ENCODE measurements at places on chromosomes 11 and 22.

DNA sequence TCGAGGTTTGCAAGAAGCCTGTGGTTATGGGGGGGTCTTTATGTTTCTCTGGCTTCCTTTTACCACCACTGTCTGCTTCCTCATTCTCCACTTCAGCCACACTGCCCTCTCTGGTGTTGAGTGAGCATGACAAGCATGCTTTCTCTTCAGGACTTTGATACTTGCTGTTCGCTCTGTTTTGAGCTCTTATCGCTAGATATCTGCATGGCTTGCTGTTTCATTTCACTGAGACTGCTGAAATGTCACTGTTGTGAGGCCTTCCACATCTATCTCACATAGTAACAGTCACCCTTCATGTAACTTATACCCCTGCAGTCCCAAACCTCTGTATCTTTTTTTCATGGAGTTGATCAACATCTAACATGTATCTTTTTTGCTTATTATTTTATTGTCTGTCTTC is 59.8 kb downstream of the TMEM135 start:
- DNase-seq = no peak

DNA sequence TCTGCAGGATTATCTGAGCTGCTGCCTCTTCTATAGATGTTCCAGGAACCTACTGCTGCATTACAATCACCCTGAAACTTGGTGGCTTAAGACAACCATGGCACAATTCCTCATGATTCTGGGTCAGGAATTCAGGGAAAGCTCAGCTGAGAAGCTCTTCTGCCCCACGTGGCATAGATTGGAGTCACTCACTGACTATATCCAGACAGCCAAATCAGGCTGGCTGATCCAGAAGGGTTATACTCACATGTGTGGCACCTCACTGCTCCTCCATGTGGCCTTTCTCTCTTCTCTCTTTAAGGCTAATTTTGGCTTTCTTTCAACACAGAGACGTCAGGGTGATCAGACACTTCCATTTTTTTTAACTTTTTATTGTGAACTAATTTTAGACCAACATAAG is 125.5 kb downstream of the BBOX1 start:
- DNase-seq = no peak

GRCh38 chr22:34587357-34588356 is 478.3 kb upstream of the ISX start:
- peak; percentile 20 for DNase-seq

GRCh38 chr22:36744791-36745190 is 31.1 kb downstream of the IFT27 start:
- no peak for DNase-seq

GRCh38 chr11:93689240-93689639 is 27.8 kb downstream of the CEP295 start:
- DNase-seq = no peak

DNA sequence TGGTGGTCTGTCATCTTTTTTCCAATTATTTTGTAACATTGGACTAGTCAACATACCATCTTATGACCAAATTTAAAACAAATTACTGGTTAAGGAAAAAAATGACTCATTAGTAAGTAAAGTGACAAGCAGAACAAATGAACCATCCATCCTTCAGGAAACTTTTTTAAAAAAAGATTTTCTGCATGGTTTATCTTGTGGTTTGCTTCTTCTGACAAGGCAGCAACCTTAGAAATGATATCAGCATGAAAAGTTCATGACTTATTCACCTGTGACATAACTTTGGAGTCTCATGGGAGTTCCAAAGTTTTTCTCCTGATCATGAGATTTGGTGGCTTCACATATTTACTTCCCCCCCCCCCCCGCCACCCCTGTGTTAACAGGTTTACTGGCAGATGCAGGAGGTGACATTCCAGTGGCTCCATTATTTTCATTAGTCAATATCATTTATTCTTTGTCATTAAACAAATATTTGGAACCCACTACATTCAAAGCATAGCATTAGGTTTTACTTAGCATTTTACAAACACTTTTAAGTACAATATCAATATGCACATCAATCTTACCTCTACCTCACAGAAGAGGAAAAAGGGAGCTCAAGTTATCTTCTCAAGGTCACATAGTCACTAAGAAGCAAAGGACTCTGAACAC is 40.7 kb downstream of the DCUN1D5 start:
- peak; percentile 93 for DNase-seq

GRCh38 chr11:78179459-78180071 is 8.9 kb downstream of the KCTD21 start:
- DNase-seq = no peak

DNA sequence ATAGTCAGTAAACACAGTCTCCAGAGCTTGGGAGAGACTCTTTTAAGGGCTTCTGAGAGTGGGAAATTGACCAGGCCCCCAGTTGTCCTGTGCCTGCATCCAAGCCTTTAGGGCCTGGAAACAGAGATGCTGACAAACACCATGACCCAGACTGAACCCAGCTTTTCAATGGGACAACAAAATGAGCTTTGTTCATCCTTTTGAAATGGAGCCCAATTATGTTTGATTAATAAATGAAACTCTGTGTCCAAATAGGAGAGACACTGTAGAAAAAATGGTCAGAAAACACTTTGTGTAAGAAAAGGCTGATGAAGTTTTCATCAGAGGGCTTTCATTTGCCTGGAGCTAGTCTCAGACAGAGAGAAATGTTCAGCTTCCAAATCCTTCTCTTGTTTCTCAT is 146.0 kb downstream of the RRAS2 start:
- DNase-seq = no peak

DNA sequence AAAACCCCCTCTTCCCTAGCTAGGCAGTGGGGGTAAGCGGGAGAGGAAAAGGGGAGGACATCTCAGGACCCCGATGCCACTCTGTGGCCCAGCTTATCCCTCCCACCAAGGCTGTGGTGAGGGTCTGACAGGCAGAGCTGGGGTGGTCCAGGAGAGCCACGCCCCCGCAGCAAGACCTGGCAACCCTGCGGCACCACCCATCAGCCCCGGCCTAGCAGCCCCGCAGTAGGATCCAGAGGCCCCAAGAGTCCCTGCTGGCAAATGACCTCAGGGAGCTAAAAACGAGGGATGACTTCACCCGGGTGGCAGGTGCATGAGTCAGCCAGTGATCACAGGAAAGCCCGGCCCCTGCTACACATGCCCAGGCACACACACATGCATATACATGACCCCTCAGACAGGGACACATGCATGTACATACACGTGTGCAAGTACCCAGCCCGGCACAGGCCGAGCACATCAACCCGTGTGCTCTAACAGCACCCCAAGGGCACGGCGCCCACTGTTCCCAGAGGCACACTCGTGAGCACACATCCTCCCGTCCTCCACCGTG is 32.3 kb downstream of the ARVCF start:
- peak; percentile 65 for DNase-seq

GRCh38 chr11:11756718-11757117 is 85.1 kb upstream of the USP47 start:
- no peak for DNase-seq

GRCh38 chr11:61782841-61783240 is 9.6 kb downstream of the TMEM258 start:
- DNase-seq = no peak

DNA sequence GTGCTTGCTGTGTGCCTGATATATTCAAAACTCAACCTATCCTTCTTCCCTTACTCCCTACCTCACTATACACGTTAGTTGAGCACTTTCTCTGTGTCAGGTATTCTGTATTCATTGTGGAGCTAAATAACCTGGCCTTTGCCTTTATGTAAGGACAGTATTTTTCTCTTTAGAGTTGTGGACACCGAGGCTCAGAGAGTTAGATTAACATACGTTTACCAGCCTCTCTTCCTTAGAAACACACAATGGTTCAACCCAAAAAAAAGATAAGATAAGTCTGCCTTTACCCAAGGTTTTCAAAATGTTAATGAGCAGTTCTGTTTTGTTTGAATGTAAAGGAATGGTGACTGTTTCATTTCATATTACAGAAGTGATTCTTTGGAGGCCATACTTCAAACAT is 45.0 kb downstream of the CBL start:
- DNase-seq = no peak

- DNase-seq = no peak
Measured at GRCh38 chr22:48315439-48316256, 1512.0 kb downstream of the BRD1 start.

GRCh38 chr11:6283453-6284023 is 23.9 kb downstream of the CCKBR start:
- DNase-seq = no peak

GRCh38 chr11:87033561-87033960 is 4.2 kb upstream of the TMEM135 start:
- no peak for DNase-seq

GRCh38 chr11:76916712-76917111 is 56.0 kb downstream of the ACER3 start:
- DNase-seq = no peak

GRCh38 chr22:42717197-42717928 is 3.3 kb downstream of the A4GALT start:
- DNase-seq = peak; percentile 24

- no peak for DNase-seq
Measured at GRCh38 chr11:65316227-65317024, 1.8 kb downstream of the CDC42EP2 start.

- peak; percentile 44 for DNase-seq
Measured at GRCh38 chr11:17354601-17354991, 3.0 kb downstream of the NCR3LG1 start.

- no peak for DNase-seq
Measured at GRCh38 chr11:8060146-8060719, 20.8 kb upstream of the TUB start.

GRCh38 chr11:67230886-67231285 is 35.4 kb upstream of the GRK2 start:
- DNase-seq = no peak

DNA sequence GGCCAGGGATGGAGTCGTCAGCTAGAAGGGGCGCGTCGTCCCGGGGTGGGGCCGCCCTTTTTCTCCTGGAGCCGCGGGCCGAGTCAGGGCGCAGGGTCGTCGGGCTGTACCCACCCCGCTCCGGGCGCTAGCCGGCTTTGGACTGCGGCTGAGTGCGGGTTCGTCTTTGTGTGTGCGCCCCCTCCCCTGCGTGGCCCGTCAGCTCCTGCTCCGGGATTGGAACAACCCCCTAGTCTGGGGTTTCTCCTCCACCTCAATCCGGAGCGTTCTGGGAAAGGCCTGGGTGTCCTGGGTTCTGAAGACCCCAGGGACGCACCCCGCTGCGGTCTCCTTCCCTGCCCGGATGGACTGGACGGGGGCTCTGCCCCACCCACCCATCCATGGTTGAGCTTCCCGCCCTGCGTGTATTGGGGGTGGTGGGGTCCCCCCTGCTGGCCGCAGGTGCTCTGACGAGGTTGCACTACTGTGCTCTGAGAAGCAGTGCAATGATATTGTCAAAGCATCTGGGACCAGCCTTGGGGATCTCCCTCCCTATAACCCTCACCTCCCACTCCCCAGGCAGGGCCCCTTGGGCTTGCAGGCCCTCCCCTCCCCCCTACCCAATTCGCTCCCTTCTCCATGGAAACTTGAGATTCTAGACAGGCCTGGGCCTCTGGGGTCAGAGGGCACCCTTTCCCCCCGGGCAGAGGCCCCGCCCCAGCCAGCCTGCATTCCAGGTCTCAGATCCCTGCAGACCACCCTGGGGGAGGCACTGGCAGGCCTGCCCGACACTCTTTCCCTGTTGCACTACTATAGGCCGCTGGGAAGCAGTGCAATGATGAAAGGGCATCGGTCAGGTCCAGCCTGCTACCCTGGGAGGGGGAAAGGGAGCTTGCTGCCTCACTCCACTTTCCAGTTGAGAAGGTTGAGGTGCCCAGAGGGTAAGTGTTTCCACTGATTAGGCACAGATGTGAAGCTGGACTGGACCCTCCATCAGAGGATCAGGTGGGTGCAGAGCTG is 10.7 kb downstream of the SDF2L1 start:
- DNase-seq = no peak

DNA sequence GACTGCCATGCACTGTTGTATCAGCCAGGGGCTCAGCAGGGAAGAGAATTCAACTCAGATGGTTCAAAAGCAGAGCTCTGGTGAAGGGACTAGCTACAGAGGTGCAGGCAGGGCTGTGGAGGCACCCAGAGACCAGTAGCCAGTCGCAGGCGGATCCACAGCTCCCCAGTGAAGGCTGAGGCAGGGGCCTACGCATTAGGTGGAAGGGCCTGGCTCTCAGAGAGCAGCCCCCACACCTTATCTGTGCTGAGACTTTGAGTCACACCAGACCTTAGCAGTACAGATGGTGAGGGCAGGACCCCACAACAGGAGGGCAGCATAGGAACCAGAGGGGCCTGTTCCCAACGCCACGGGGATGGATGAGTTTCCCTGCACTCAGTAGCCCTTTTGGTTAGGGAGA is 189.6 kb downstream of the DSCAML1 start:
- no peak for DNase-seq

- no peak for DNase-seq
Measured at GRCh38 chr22:30947173-30947815, 21.3 kb downstream of the MORC2 start.

- DNase-seq = no peak
Measured at GRCh38 chr11:28043930-28044709, 63.8 kb downstream of the KIF18A start.

DNA sequence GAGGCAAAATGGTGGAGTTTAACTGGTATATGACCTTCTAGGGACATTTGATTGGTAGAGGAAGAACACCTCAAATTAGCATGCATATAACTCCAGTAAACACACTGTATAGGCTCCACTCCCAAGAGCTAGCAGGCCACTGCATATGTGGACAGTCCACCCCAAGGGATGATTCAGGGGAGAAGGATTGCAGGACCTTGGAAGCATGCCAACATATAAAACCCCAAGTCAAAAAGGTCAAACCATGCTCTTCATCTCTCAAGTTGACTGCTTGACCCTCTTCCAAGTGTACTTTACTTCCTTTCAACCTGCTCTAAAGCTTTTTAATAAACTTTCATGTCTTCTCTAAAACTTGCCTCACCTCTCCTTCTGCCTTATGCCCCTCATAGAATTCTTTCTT is 459.9 kb upstream of the CCDC179 start:
- DNase-seq = no peak
